NCI-H510A (cell line): ENCODE measurements at places on chromosomes 3 and 15.

- no peak for DNase-seq
Observed at GRCh38 chr3:50657407-50657806, 17.3 kb upstream of the DOCK3 start.

- no peak for DNase-seq
Observed at GRCh38 chr15:67142092-67142766, 76.8 kb downstream of the SMAD3 start.

DNA sequence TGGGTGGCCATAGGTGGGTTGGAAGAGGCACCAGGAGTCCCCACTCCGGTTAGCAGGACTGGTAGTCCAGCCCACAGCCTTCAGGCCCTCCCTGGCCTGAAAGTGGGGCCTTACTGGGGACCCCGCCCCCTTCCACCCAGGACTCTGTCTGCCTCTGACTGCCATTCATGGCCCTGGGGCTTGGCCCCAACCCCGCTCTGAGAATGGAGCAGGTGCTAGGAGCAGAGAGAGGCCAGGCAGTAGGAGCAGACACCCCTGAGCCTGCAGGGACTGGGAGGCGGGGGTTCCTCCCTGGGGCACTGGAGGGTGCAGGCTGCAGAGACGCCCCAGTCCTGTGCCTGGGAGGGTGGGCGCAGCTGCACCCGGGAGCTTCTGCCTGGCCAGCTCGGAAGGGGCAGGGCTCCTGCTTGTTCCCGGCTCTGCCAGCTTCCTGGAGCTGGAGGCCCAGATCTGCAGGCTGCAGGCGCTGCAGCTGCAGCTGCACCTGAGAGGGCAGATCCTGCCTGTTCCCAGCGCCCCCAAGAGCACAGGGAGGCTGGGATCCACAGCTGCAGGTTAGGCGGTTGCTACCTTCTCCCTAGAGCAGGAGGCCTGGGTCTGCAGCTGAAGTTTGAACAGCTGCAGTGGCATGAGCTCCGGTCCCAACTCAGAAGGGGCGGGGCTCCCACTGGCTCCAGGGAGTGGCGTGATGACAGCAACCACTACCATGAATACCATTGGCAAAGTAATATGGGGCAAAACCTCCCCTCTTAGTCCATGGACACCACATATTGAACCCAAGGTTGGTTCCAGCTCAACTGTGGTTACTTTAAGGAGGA lies 194.7 kb downstream of the SQOR start:
- DNase-seq, result peak; percentile 7

- no peak for DNase-seq
Observed at GRCh38 chr3:85180-85579, 111.4 kb upstream of the CHL1 start.

GRCh38 chr15:80615783-80616391 lies 79.2 kb upstream of the ABHD17C start:
- DNase-seq, result peak; percentile 71
